ENCODE measurements at places on chromosomes 5 and 9.

DNA sequence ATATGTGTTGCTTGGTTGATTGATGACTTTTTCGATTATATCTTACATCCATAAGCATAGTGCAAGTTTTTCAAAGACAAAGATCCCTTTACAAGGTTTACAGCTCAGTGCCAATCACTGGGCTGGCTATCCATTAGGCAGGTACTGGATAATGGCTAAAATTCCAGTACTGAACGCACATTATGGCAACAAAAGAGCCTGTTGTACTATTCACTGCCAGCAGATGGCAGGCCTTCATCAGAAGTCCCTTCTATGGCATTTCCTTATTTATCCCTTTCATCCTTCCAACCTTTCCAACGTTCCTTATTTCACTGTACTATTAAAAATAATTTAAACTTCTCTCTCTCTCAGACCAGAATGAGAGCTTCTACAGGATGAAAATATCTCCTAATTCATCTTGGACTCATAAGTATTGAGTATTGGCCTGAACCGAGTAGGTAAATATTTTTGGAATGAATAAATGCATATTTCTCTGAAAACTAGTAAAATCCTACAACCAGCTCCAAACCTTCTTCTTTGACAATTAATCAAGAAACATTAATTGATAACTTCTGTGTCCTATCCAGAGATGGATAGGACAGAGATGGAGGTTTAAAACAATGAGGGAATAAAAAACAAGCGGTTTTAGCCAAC, 6.7 kb upstream of the WNT8A start:
- peak; percentile 55 for DNase-seq

- DNase-seq, result no peak
These were observed 165.1 kb downstream of the CAAP1 start for GRCh38 chr9:26727471-26727870.

GRCh38 chr5:1431021-1431811, 14.0 kb downstream of the SLC6A3 start:
- DNase-seq, result no peak

- DNase-seq, result no peak
These were observed 32.0 kb downstream of the NKD2 start for GRCh38 chr5:1040571-1040970.

DNA sequence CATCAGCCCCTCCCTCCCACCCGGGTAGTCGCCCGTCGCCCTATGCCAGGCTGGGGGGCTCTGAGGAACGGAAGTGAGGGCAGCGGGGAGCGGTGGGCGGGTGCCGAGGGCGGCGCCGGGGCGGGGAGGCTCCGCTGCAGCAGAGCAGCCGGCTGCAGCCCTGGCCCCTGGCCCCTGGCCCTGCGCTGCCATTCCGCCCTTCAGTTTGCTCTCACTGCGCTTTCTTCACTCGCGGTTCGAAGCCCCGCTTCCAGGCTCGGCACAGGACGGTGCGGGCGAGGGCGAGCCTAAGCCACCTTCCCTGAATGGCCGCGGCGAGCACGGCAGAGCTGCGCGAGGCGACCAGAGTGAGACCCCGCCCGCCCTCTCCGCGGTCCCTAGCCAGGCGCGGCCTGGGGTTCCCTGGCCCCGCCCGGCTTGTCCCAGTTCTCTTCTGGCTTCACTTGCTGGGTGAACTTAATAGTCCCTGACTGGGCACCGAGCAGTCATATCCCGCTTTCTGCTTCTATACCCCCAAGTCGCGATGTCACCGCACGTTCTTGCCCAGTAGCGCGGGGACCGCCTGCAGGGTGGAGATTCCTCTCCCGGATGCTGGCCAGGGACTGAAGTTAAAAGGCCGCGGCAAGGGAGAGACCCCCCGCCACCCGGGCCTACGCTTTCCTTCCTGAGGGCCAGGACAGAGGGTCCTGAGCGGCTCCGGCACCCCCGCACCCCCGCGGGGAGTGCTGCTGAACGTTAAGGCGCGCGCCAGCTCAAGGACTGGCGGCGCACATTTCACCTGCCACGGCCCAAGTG, 623 bp upstream of the TRIM36 start:
- peak; percentile 13 for DNase-seq

- no peak for DNase-seq
These were observed 60.8 kb upstream of the IRX4 start for GRCh38 chr5:1943481-1943880.

GRCh38 chr5:123460296-123460729, 37.1 kb upstream of the CEP120 start:
- peak; percentile 48 for DNase-seq

- no peak for DNase-seq
These were observed 227.4 kb downstream of the FSTL4 start for GRCh38 chr5:133384903-133385302.

DNA sequence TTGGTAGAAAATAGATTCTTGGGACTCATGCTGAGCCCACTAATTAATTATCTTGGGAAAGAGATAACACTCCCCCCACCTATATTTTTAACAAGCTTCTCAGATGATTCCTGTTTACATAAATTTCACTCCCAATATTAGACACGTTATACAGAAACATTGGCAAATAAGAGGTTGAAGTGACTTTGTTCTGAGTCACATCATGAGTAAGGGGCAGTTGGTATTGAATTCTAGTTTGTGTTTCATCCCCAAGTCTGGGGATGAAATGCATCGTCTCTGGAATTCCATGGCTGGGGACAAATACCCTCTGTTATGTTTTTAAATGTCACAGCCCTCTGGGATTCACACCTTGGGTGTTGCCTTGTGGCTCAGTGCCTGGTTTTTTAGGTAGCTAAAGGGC, 41.0 kb downstream of the BASP1 start:
- DNase-seq, result no peak

DNA sequence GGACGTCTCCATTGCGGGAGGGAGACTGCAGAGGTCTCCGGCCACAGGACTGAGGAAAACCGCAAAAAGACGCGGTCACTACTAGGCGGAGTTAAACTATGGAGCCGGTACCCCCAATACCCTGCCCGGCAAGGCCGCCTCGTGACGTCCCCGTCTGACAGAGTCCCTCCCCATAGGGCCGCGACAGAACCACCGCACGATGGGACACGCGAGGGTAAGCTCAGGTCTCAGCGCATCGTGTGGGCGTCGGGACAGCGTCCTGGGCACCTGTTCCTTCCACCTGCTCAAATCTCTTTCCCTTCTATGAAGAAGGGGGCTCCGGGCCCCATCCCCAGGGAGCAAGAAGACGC, 35.2 kb upstream of the GLDC start:
- DNase-seq, result peak; percentile 78

DNA sequence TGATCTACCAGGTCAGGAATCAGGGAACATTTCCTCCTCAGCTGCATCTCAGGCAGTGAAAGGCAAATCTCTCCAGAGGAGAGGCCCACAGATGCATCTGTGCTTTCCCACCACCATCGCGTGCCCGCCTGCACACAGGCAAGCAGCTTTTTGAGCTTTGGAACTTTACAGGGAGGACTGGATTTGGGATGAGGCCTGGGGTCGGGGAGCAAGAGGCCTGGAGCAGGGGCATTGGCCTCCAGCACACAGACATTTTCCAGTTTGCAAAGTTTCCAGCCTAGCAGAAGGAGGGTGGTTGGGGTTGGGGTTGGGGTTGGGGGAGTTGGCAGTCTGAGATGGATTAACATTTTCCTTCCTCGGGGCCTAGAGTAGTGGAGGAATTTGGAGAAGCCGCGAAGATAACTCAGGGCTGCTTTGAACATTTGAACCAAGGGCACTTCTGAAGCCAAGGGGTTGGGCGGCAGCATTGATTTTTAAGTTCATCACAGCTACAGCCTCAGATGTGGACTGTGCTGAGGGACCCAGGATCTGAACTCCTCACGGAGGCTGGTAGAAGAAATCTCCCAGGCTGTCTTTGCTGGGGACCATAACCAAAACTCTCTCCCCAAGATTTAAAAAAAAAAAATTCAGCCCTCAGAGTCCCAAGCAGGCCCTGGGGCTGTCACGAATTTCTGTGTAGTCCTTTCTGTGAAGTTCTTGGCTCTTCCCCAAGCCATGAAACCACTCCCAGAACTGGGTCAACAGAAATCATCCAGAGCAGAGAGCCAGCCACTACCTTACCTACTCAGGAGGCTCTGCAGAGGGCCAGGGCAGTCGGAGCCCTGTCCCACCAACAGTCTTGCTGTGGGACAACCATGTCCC, 25.6 kb downstream of the C5orf15 start:
- no peak for DNase-seq

DNA sequence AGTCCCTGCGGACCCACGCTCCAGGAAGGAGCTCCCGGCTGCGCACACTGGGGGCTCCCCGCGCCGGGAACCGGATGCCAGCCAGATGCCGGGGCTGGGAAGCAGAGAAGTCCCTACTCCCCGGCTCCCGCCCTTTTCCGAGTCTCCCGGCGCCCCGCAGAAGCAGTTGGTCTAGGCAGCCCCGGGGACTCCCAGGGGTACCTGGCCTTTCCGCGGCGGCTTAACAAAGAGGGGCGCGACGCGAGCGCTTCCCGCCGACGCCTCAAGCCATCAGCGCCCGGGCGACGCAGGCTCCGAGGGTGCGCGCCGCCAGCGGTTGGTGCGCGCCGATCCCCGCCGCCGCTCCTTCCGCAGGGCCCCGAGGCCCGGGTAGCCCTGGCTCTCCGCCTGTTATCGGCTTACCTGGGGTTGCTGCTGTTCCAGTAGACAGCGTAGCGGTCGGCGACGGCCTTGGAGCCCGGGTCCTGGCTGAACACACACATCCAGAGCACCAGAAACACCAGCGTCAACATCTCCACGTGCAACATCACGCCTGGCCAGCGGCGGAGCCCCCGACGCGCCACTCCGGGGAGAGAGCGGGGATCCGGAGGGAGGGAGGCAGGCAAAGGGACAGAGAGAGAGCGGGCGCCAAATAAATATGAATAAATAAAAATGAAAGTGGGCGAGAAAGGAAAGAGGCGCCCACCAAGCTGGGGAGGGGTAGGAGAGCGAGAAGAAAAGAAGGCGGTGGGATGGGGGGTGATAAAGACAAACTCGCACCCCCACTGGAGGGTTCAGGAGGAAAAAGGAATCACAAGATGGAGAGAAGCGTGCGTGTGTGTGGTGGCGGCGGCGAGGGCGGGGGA, 428 bp downstream of the EFNA5 start:
- peak; percentile 36 for DNase-seq

DNA sequence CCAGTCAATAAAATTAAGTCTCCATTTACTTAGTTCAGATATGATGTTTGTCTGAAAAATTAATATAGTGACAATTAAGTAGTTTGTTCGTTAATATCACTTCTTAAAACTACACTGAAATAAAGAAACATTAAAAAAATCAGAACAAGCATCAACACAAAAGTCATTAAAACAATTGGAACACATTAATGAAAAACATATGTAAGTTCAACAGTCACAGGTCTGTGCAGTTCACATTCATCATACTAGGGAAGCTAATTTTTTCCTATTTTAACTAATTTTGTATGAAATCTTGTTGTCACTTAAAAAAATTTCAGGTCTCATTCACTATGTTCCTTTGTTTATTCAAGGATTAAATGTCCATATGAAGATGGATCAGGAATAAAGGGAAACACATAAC, 22.5 kb downstream of the POC5 start:
- DNase-seq, result no peak

DNA sequence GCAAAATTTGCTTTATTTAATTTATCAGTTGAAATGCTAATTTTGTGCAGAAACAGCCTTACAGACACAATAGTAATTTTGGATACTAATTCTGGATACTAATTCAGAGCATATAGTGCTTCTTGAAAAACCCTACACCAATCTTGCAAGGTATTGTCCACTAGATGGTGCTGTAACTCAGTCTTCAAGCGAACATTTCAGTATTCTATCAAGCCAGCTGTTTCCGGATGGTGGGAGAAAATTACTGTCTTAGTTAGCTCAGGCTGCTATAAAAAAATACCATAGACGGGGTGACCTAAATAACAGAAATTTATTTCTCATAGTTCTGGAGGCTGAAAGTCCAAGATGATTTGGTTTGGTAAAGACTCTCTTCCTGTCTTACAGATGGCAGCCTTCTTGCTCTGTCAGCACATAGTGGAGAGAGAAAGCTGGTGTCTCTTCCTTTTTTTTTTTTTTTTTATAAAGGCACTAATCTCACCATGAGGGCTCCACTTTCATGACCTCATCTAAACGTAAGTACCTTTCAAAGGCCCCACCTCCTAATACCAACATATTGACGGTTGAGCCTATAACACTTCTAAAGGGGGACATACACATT, 1306.5 kb upstream of the CDH9 start:
- DNase-seq, result no peak

- no peak for DNase-seq
These were observed 19.7 kb downstream of the HMCN2 start for GRCh38 chr9:130285271-130285670.

DNA sequence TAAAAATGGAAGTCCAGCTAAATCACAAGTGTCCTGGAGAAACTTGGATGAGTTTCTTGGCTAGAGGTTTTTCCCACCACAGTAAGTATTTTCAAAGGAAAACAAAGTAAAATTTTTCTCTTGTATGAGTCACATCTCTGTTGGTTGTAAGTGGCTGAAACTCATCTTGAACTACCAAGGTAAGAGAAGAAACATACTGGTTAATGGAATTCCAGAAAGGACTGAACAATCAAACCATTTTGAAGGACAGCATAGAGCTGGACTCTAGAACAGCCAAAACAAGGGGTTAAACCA, 102.8 kb upstream of the CDKN2B start:
- DNase-seq, result no peak

GRCh38 chr5:93791518-93791972, 50.1 kb upstream of the POU5F2 start:
- no peak for DNase-seq

GRCh38 chr9:86356871-86357866, 3.0 kb upstream of the TUT7 start:
- DNase-seq, result no peak

DNA sequence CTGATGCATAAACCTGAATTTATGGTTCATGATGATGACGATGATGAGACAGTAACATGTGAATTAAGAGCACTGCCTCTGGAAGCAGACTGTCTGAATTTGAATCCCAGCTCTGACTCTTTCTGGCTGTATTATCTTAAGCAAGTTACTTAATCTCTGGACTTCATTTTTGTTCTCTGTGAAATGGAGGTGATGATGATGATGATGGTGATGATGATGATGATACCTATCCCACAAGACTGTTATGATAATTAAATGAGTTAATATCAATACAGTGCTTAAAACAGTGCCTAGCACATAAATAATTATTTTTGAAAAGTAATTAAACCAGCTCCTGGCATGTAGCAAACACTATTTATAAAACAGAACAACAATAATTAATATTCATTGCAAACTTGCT, 13.2 kb upstream of the AGGF1 start:
- DNase-seq, result no peak

DNA sequence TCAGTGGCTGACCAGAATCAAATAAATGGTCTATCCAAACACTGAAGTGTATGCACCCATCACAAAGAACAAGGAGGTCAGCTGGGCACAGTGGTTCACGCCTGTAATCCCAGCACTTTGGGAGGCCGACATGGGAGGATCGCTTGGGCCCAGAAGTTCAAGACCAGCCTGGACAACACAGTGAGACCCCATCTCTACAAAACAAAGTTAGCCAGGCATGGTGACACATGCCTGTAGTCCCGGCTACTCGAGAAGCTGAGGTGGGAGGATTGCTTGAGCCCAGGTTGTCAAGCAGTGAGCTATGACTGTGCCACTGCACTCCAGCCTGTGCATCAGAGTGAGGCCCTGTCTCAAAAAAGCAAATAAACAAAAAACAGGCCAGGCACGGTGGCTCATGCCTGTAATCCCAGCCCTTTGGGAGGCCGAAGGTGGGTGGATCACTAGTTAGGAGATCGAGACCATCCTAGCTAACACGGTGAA, 40.5 kb downstream of the SEMA4D start:
- DNase-seq, result no peak

GRCh38 chr5:91591076-91591475, 208.0 kb upstream of the ARRDC3 start:
- no peak for DNase-seq

Measured in stimulated activated CD4-positive, alpha-beta T cell treated with anti-CD3 and anti-CD28 coated beads, Interleukin-2, amount 100 ng/mL, for 24 hours (primary cell).